ENCODE measurements at places on chromosomes 3 and 15.

GRCh38 chr3:9947025-9947995, 4.9 kb downstream of the PRRT3 start:
- DNase-seq = peak; percentile 80

DNA sequence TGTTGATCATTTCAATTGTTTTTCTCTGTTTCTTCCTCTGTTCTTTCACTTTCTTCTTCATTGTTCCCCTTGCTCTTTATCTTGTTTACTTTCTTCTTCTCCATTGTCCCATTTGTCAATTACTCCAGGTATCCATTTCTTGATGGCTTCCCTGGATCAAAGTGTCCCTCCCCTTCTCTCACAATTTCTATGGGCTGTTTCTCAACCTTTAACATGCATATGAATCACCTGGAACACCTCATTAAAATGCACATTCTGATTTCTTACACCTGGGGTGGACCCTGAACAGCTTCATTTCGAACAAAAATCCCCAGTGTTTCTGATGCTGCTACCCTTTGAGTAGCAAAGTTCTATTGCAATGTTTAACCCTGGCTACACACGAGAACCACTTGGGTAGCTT, 454.8 kb downstream of the EPHA6 start:
- DNase-seq = no peak

- DNase-seq = no peak
These were observed 123.8 kb downstream of the GMNC start for GRCh38 chr3:190738636-190739155.

DNA sequence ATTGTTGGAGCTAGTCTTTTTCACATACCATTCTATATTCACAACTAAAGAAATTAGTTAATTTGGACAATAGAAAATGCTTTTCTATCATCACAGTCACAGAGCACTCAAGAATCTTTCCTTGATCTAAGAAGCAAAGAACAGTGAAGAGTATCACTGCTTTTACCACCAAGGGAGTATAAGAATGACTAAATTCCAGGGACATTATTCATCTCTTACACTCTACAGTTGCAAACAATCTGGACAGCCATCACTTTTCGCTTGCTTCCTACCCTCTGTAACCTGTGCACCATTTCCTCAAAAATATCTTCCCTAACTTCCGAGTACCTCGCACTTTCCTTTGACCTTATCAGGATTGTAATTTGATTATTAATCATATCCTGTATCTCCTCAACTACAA, 359.5 kb upstream of the TMCO5A start:
- peak; percentile 10 for DNase-seq

- DNase-seq = peak; percentile 55
These were observed 3.9 kb downstream of the OXTR start for GRCh38 chr3:8765528-8765927.

DNA sequence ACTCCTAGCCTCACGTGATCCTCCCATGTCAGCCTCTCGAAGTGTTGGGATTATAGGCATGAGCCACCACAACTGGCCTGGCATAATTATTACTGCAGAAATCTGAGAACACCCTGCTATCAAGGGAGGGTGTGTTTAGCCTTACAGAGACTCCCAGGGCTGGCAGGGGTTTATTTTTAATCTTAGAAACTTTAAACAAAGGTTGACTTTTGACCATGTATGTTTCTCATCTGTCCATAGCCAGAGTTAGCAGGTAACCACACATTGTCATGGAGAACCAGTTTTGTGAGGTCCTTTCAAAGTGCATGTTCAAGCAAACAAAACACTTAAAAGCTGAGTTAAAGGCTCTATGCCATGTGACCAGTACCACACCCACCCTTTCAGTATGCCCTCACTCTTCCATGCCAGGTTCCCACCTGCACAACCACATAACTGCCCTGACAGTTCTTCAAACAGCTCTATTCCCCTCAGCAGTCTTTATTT, 11.1 kb downstream of the SIAH2 start:
- DNase-seq = no peak

- DNase-seq = no peak
These were observed 330.9 kb downstream of the ERC2 start for GRCh38 chr3:56137415-56137814.

DNA sequence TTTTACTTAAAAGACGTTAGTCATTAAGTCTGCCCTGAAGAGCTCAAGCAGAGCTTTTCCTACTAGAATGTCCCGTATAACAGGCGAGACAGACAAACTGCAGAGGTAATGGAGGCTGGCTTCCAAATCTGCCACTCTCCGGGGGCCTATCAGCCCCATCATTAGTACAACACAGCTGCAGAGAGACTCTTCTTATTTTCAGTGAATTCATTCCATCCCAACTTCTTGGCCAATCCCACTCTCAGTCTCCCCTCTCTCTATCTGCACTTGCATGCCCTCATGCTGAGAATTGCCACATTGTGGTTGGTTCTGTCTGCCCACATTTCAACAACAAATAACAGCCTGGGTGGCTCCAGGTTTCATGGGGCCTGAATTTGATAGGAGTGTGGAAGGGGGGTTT, 412.7 kb downstream of the ERC2 start:
- no peak for DNase-seq

- peak; percentile 9 for DNase-seq
These were observed 56.4 kb downstream of the SPTSSB start for GRCh38 chr3:161314836-161315395.

- DNase-seq = peak; percentile 5
These were observed 88.8 kb upstream of the HES1 start for GRCh38 chr3:194046995-194047645.

DNA sequence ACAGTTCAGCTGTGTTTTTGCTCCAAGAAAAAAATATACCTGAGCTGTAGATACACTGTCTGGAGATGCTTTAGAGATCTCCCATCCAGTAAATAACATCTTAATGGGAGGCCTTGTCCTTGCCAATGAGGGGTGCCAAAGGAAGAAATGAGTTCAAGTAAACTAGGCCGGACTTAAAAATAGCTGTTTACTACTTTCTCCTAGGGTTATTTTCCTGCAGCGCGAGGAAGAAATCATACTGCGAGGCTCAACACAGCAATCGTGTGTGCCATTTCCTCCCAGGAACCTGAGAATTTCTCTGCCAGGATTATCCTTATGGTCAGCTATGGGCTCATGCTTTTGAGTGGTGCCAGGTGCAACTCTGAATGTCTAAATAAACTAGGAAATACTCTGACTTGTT, 71.9 kb downstream of the CMTM8 start:
- DNase-seq = no peak

- DNase-seq = peak; percentile 70
These were observed 25.1 kb downstream of the C3orf18 start for GRCh38 chr3:50542177-50543034.

DNA sequence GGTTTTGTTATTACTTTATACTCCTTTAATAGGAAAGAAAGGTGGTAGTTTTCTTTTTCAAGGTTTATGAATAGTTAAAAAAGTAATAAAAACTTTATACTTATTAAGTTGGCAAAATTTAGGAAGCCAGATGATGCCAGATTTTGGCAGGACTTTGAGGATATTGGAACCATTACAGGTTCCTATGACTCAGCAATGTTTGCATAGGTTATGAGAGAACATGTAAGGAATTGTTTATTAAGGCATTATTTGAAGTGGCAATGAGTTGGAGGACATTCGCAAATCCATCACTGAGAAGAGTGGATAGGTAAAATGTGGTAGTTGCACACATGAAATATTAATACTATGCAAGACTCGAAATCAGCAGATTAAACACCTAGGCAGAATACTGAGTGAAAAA, 29.9 kb downstream of the CDAN1 start:
- DNase-seq = peak; percentile 15

DNA sequence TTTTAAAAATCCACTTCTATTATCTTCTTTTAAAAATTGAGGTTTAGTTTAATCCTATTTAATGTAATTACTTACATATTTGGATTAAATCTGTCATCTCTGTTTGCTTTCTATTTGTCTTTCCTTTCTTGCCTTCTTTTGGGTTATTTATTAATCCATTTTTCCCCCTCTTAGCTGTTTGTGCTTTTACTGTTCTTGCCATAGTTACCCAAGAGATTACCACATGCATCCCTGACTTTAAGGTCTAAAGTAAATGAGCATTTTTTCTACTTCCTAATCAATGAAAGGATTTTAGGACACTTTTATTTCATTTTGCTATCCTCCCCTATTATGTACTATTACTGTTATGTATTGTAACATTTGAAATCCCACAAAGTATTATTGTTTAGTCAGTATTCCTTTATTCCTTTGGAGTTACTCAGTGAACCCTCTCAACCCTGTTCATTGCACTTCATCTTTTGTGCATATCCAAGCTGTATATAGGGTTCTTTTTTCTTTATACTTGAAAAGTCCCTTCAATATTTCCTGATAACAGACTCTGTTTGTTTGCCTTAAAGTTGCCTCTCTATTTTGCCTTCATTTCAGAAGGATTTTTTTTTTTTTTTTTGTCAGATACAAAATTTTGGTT, 62.7 kb downstream of the MEF2A start:
- DNase-seq = no peak

DNA sequence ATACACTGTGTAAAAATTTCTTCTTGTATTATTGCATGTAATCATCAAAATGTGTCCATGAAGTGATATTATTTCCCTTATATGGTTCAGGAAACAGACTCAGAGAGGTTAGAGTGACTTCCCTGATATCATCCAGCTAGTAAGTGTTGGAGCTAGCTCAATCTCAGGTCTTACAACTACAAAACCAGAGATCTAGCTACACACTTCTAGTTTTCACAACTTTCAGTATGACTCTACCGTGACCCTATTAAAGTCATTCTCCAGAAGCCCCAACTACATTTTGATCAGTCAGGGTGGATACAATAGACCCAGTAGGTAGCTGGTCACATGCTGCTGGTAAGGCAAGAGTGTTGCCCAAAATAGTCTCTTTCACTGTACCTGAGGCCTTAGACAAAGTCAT, 165.3 kb downstream of the GOLIM4 start:
- DNase-seq = no peak

GRCh38 chr15:91921188-91921842, 67.8 kb downstream of the SLCO3A1 start:
- DNase-seq = no peak
